ENCODE measurements at places on chromosomes 3 and 15.

GRCh38 chr15:51103330-51103729 lies 8.6 kb upstream of the TNFAIP8L3 start:
- DNase-seq, result no peak

- DNase-seq, result peak; percentile 73
These were observed 24.9 kb upstream of the SIAH2 start for GRCh38 chr3:150787741-150788370.

DNA sequence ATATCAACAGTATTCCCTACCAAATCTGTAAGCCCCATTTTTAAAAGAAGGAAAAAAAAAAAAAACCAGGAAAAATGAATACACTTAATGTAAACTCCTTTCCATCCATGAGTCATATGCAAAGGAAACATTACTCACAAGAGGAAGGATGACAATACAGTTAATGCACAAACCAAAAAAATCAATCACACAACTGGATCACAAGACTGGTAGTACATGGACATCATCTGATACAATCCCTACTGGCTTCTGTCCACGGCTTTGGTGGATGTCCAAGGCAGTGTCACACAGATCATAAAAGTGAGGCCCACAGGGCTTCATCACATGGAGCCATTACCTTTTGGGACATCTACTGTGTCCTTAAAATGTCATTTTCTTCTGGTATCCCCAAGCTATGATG lies 44.0 kb downstream of the SUCLG2 start:
- DNase-seq, result no peak

GRCh38 chr15:98873441-98874218 lies 134.0 kb downstream of the PGPEP1L start:
- DNase-seq, result no peak

DNA sequence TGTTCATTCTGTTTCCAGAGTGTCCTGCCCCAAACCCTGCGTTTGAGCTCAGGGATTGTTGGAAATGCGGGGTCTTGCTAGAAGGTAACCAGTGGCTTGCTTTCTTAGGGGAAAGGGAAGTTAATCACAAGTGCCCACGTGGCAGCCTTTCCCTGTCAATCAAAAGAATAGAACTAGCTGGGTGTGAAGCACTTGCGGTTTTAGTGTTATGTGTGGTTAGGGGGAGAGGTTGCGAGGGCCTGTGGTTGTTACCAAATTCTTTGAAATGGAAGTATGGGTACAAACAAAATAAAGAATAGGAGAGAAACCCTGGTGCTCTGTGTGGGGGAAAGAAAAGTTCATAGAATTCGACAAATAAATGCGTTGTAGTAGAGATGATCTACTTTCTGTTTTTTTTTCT lies 67.6 kb downstream of the FNDC3B start:
- DNase-seq, result peak; percentile 9

GRCh38 chr3:54432975-54433374 lies 310.6 kb downstream of the CACNA2D3 start:
- no peak for DNase-seq

DNA sequence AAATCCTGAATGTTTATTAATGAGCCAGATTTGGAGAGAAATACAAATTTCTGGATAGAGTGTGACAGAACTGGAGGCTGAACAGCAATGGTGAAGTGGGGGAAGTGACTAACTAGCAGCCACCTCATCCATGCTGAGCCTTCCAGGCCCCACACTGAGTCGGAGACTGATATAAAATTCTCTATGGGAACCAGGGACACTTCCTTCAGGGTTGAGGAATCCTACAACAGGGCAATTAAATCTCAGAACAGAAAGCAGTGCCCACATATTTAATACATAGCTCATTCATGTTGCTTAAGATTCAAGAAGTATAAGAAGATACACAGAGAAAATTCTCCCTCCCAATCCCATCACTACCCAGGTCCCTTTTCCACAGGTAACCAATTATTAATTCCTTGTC lies 49.3 kb downstream of the HACD2 start:
- no peak for DNase-seq

DNA sequence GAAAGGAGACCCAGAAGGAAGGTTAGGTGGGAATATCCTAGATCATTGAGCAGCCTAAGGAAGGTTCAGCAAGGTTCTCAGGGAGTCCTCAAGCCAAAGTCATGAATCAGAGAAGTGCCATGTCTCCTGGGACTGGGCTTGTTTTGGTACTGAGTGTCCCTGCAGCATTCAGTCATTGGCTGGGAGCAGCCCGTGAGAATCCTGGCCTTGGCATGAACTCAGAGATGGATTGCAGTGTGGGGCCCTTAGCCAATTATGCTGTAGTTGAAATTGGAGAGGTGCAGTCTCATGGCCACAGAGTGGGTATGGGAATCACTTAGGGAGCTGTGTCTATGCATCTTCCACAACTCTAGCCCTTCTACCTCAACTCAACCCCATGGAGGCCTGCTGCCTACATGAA lies 17.0 kb upstream of the PPM1L start:
- no peak for DNase-seq

DNA sequence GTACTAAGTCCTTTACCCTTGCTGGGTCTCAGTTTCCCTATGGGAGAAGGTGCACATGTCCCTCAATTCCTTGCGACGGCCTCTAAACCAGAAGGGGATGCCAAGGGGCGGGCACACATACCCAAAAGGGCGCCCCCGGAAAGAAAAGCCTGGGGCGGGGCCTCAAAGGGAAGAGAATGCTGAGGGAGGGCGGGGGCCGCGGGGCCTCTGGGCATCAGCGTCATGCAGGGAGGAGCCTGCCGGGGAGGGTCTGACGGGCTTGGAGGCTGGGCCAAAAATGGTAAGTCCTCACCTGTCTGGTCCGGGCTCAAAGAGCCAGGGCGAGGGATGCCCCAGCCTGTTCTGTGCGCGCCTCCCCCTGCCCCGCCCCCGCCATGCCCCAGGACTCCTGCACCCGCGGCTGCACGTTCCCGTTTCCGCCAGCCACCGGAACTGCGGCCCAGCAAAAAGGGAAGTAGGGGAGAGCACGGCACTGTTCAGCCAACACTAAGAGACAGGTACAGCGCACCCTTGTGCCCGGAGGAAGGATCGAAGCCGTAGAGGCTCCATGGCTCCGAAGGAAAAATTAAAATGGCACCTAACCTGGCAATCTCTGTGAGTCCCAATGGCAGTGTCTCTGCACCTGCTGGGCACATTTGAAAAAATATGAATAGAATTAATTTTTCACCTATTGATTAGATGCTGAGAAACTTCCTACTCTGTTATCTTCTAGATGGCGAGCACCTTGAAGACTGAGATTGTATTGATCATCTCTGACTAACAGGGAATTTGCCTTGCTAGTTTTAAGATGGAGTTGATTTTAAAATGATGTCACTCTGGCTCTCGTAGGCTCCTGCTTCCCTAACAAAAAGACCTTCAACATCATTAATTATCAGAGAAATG lies at the start of gene DET1:
TSS of gene DET1 (minus strand) at position 434 of the 882 bp plus-strand sequence. CDS start 14,976 bp downstream, outside the sequence.
- DNase-seq, result peak; percentile 88

DNA sequence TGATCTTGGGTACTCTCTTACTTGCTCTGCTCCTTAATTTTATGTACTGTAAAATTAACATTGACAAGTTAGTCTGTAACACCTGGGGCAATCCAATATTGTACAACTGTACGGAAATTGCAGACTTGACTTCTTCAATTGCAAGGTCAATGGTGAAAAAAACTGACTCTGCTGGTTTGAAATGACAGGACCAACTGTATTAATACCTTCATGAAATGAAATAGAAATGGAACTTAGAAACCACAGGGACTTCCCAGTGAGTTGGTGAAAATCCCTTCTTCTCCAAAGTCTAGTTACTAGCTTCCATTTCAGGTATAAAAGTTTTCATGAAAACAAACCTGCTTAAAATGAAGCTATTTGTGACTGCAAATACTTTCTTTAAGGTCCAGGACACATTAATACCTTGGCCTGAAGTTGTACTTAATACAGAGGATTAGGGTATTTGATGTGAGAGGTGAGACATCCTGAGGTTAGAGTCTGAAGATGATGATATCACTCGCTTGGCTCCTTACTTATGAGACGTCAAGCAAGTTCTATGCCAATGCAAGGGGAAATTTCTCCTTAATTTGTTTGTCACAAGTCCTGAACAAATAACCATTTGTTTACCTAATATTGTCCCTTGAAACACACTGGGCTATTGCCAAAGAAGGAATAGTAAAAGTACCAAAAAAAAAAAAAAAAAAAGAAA lies 226.2 kb upstream of the TP63 start:
- no peak for DNase-seq

DNA sequence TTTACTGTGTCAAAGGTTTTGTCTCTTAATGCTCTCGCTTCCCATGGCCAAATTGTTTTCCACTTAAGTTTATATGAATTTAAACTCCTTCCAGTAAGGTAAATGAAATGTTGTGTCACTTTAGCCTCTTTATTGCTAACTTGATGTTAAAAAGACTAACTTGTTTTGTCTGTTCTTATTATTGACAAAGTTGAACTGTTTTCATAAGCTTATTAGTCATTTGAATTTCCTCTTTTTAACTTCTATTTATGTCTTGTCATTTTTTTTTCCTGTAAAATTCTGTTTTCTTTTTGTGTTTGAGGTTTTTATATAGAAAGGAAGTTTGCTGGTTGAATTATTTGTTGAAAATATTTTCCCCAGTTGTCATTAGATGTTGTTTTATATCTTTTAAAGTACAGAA lies 25.8 kb downstream of the FAM98B start:
- no peak for DNase-seq

DNA sequence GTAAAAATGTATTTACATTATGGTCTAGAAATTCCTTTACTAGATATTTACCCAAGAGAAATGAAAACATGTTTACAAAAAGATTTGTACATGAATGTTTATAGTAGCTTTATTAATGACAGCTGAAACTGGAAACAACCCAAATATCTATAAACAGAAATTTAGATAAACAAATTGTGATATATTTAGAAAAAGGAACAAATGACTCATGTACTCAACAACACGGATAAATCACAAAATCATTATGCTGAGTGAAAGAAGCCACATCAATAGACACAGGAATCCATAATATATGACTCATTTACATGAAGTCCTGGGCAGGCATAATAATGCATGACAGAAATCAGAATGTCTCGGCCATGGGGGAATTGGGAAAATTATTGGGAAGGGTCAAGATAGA lies 1020.2 kb downstream of the SQOR start:
- DNase-seq, result no peak

DNA sequence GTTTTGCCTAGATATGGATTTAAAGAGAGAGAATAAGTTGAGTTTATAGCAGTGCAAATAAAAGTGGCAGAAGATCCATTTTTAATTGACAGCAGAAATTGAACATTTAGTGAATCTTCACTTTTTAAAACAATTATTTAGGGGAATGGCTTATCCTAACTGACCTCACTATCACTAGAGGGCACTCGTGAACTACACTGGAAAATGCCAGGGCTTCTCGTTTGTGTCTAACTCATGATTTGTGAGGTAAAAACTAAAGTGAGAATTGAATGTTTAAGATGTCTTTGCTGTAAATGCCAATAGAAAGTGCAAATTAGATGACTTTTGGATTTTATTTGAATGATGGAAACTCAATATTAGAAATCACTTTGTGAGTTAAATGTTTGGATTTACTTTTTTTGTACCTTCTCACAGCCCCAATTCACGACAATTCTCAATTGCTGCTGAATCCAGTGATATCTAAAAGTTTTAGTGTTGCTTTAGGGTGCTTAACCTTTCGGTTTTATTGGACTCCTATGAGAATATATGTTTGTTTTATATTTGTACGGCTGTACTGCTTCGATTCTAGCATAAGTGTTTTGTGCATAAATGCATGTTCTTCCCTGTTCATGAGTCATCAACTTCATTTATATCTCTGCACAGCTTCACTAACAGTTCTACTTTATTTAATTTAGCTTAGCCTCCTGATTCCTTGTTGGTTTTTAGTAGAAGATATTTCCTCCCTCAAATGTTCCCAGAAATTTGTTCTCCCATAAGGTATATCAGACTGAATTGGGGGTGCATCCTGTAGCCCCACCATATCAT lies 462.1 kb downstream of the MFSD1 start:
- DNase-seq, result no peak

- DNase-seq, result no peak
These were observed 120.8 kb upstream of the MEIS2 start for GRCh38 chr15:37220949-37221670.

DNA sequence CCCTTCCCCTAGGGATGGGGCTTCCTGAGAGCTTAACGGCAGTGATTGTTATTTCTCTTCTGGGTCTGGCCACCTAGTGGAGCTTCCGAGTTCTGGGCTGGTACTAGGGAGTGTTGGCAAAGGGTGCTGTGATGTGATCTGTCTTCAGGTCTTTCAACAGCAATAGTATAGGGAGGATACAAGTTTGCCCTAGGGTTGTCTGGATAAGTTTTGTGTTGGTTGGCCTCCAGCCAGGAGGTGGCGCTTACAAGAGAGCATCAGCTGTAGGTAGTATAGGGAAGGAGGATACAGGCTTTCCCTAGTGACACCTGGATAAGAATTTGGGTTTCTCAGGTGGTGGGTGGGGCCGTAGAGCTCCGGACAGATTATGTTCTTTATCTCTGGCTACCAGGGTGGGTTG lies 19.2 kb upstream of the CPOX start:
- DNase-seq, result no peak

DNA sequence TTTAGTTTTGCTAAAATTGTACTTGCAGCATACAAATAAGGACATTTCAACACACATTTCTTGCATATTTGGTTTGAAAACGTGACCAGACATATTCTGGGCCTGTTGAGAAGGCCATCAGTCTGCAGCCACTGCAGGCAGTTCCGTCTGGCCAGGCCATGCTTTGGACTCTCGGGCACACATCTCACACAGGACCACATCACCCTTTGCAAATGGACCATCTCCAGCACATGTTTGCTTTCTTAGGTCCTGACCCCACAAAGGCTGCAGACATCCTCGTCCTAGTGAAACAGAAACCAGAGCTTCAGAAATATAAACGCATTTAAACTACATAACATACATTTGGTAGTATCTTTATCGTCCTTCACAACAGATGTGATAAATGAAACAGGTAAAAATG lies 24.1 kb downstream of the GABRA5 start:
- DNase-seq, result no peak

- DNase-seq, result no peak
These were observed 208.1 kb upstream of the PPP2R3A start for GRCh38 chr3:135757421-135757820.

- no peak for DNase-seq
These were observed 84.6 kb downstream of the GREM1 start for GRCh38 chr15:32802286-32802936.

- DNase-seq, result no peak
These were observed 27.1 kb upstream of the GPR156 start for GRCh38 chr3:120311863-120312794.

DNA sequence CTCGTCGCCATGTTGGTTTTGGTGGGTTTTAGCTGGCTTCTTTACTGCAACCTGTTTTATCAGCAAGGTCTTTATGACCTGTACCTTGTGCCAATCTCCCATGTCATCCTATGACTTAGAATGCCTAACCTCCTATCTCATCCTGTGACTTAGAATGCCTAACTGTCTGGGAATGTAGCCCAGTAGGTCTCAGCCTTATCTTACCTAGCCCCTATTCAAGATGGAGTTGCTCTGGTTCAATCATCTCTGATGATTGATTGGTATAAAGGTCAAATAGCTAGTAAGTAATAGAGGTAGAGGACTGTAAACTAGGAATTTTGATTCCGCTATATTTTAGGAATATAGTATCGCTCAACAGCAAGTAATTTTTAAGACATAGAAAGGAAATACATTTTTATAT lies 1.3 kb upstream of the ACKR2 start:
- DNase-seq, result no peak
